CD4-positive, alpha-beta T cell treated with Interleukin-12 subunit alpha and Interleukin-12 subunit beta, for 1 hour (primary cell): ENCODE measurements at places on chromosomes 13 and 19.

DNA sequence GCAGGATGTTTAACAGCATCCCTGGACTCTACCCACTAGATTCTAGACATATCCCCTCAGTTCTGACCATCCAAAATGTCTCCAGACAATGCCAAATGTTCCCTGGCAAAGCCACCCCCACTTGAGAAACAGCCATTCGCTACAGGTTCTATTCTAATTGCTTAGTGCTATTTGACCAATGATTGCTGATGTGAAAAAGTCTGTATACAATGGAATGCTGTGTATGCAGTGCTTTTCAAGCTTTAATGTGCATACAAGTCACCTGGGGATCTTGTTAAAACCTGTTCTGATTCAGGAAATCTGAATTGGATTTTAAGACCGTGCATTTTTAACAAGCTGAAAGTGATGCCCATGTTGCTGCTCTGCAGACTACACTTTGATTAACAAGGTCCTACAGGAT lies 331.8 kb upstream of the KLF12 start:
- no peak for DNase-seq

- DNase-seq = peak; percentile 68
Measured at GRCh38 chr19:34336781-34337271, 28.2 kb upstream of the GPI start.

- no peak for DNase-seq
Measured at GRCh38 chr13:106407338-106407737, 128.1 kb downstream of the EFNB2 start.

GRCh38 chr13:43573802-43574514 lies 212.8 kb downstream of the ENOX1 start:
- no peak for DNase-seq

DNA sequence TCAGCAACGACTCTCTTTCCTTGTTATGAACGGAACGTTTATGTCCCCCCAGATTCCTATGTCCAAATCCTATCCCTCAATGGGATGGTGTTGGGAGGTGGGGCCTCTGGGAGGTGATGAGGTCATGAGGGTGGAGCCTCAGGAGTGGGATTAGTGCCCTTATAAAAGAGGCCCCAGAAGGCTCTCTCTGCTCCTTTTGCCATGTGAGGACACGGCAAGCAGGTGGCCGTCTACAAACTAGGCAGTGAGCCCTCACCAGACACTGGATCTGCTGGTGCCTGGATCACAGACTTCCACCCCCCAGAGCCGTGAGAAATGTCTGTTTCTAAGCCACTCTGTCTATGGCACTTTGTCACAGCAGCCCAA lies 53.2 kb downstream of the EPS15L1 start:
- DNase-seq = no peak

DNA sequence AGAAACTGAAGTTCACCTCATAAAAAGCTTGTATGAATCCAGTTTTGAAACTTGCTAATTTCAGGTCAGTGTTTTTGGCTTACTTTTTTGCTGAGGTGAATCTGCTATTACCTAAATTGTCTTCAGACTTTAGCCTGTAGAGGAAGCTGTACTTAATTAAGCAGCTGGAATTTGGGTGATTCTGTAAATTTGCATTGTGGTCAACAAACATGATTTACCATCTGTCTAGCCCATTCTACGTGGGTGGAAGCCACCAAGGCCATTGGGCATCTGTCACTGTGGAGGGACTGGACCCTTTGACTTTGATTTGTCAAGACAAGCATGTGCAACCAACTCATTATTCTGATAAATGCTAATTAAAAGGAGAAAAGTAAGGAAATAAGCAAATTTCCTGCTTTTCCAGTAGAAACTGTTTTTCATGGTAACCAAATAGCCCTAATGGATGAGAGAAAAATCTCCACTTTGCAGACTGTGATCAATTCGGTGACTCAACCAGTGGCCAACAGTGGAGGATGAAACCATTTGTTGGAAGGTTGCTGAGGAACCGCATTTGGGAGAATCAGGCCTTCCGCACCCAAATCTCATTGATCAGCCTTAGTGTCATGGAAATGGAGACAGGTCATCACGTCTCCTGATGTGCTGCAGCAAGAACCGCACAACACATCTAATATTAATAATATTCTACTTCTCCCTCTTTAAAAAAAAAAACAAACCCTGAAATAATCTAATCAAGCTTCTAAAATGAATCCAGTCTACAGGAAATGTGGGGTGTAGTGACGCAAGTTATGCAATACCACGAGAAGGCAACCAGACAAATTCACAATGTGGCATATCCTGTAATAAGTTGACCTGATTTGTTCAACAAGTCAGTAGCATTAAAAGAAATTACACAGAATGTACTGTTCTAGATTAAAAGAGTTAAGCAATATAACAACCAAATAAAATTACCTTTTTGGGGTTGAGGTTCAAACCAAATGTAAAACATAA lies 54.3 kb downstream of the GARRE1 start:
- peak; percentile 53 for DNase-seq

DNA sequence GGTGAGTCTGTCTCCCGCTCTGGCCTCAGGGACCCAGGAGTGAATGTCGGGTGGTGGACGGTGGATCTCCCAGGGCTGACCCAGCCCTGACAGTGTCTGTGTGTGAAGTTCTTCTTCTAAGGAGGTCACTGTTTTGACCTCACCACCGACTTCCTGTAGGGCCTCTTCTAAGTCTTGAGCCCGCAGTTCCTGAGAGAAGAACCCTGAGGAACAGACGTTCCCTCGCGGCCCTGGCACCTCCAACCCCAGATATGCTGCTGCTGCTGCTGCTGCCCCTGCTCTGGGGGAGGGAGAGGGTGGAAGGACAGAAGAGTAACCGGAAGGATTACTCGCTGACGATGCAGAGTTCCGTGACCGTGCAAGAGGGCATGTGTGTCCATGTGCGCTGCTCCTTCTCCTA lies at the start of gene SIGLEC7:
SIGLEC7 (plus strand) TSS at position 183 of the 400 bp plus-strand sequence; CDS start at position 252, 69 bp downstream.
- DNase-seq = no peak

DNA sequence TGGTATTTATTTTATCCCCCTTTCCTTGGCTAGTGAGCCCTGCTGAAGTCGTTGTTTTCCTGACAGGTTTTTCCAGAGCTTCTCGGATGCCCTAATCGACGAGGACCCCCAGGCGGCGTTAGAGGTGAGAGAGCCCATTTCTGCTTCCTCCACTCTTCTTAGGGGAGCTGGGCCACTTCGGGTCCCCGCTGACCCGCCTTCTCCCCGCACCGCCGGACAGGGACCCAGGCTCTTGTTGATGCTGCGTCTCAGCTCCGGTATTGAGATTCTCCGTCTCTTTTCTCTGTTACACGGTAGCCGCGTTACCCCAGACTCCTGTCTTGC lies 306 bp downstream of the SUGT1 start:
- DNase-seq = no peak

GRCh38 chr19:9941671-9942070 lies 5.4 kb upstream of the OLFM2 start:
- DNase-seq = no peak

GRCh38 chr19:33487901-33488800 lies 33.4 kb downstream of the PEPD start:
- DNase-seq = no peak

DNA sequence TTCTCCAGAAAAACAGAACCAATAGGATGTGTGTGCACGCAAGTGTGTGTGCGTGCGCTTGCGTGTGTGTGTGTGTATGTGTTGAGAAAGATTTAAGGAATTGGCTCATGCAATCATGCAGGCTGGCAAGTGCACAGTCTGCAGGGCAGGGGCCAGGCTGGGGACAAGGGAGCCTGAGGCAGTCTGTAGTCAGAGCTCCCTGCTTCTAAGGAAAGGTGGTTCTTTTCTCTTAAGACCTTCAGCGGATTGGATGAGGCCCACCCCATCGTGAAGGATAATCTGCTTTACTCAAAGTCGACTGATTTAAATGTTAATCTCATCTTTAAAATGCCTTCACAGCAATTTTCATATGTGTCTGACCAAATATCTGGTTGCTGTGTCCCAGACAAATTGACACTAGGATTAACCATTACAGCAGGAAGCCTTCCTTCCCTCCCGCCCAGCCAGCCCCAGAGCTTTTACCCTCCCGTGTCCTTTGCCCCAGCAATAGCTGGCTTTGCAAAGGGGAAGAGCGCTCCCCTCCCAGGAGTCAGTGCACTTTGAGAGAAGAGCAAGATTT lies 15.0 kb upstream of the NAXD start:
- DNase-seq = no peak
